PC-3 (cell line): ENCODE measurements at places on chromosomes 1 and 21.

DNA sequence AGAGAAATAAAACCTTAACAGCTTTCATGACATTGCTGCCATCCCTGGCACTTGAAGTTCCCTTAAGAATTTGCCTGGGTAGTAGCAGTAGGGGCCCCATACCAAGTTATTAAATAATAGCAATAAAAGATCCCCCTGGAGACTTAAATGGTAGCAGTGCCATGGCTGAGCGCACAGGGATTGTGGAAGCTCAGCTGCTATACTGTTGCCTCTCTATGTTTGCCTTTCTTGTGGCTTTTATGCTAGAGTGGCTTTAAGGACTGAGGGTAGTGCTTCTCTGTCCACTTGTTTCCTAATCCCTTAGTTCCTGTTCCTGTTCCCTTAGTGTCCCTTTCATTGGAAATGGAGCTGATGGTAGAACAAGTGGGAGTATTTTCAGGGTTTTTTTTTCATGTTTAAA lies 42.1 kb downstream of the NCF2 start:
- H3K27ac ChIP-seq: no peak overlapping the region
- H3K36me3 ChIP-seq: peaks cover 57% of the 10 kb centered on the region
- no peak for DNase-seq
- H3K27me3 ChIP-seq: no peaks in the 10 kb centered on the region
- H3K4me3 ChIP-seq: no peak overlapping the region
- 0 out of 2 replicates have a peak, but pooled peaks cover 4% of the 10 kb centered on the region for H3K4me1 ChIP-seq

GRCh38 chr1:65658122-65658521 lies 134.6 kb upstream of the PDE4B start:
- peak; percentile 14 for DNase-seq
- no peak overlapping the region for H3K27ac ChIP-seq
- no peak overlapping the region for H3K4me3 ChIP-seq
- no peaks in the 10 kb centered on the region for H3K36me3 ChIP-seq
- no peaks in the 10 kb centered on the region for H3K4me1 ChIP-seq

GRCh38 chr1:46493316-46494032 lies 3.8 kb downstream of the DMBX1 start:
- H3K4me1 ChIP-seq: peaks cover 4% of the 10 kb centered on the region; the same call in 1 of the 2 replicates
- no peaks in the 10 kb centered on the region for H3K36me3 ChIP-seq
- H3K27me3 ChIP-seq: peaks cover 19% of the 10 kb centered on the region
- no peak for DNase-seq

DNA sequence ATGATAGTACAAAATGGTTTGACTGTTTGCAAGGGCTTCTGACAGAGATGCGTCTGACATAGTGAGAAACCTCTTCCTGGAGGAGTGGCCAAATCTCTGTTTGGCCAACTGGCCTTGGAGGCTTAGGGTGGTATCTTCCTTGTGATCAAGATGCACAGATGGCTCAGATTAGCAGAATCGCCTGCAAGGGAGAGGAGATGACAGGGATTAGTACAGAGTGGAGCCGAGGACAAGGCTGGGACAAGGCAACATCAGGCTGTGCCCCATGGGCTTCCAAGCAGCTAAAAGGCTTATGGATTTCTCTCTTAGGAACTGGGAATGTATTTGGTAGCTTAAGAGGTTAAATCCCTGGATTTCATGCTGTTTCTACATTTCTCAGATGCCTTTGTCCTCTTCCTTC lies 379.1 kb downstream of the SIPA1L2 start:
- no peaks in the 10 kb centered on the region for H3K27me3 ChIP-seq
- no peaks in the 10 kb centered on the region for H3K36me3 ChIP-seq
- H3K4me3 ChIP-seq: no peak overlapping the region
- no peak overlapping the region for H3K27ac ChIP-seq

- H3K4me1 ChIP-seq: peaks cover 49% of the 10 kb centered on the region
- H3K27me3 ChIP-seq: no peaks in the 10 kb centered on the region
- no peak overlapping the region for H3K4me3 ChIP-seq
- peaks cover 27% of the 10 kb centered on the region for H3K36me3 ChIP-seq
- peak overlapping the region; percentile 11; the same call in 1 of the 2 replicates for H3K27ac ChIP-seq
Measured at GRCh38 chr1:36134505-36135329, 9.7 kb upstream of the COL8A2 start.
